ENCODE measurements at places on chromosomes 3 and 15. TPM values are rescaled to one million over a fixed set of nuclear protein-coding genes. Genes with fewer than 3 reads are reported as not detected.

IGSF10 gene
- 0.63 TPM for total RNA-seq

PIGZ gene
- total RNA-seq, result 3.5 TPM

THBS1 gene
- total RNA-seq, result 377 TPM

SPTSSB gene
- total RNA-seq, result 7.8 TPM

POPDC2 gene
- 3.2 TPM for total RNA-seq

TLR9 gene
- total RNA-seq, result 0.94 TPM

AGBL1 gene
- total RNA-seq, result not detected

PRRT3 gene
- 3.9 TPM for total RNA-seq

SLC30A4 gene
- 7.4 TPM for total RNA-seq

CLDN16 gene
- 27.3 TPM for total RNA-seq

All from kidney (tissue), 22 donors.